ENCODE measurements at places on chromosomes 7 and 10. TPM values are rescaled to one million over a fixed set of nuclear protein-coding genes. Genes with fewer than 3 reads are reported as not detected.

MYOZ1 gene
- total RNA-seq, result not detected

PRLHR gene
- not detected for total RNA-seq

GIMAP2 gene
- not detected for total RNA-seq

MMRN2 gene
- 0.91 TPM for total RNA-seq

ADAP1 gene
- total RNA-seq, result 5.7 TPM

ACBD7 gene
- 0.85 TPM for total RNA-seq

INHBA gene
- 0.78 TPM for total RNA-seq

ZNF777 gene
- total RNA-seq, result 18.6 TPM

GTPBP10 gene
- 20.9 TPM for total RNA-seq

UCMA gene
- total RNA-seq, result not detected

GNAT3 gene
- total RNA-seq, result not detected

MLXIPL gene
- 0.25 TPM for total RNA-seq

KCNIP2 gene
- total RNA-seq, result 1.1 TPM

HKDC1 gene
- total RNA-seq, result 19.1 TPM

DCLRE1C gene
- total RNA-seq, result 4.4 TPM

NEUROG3 gene
- total RNA-seq, result not detected

HHEX gene
- 16.6 TPM for total RNA-seq

SKIDA1 gene
- 1.3 TPM for total RNA-seq

IMMP2L gene
- 16.5 TPM for total RNA-seq
